ENCODE measurements at places on chromosomes 6 and 20.
A peak's percentile ranks its signal among the peaks of the same experiment; 100 is the strongest.

DNA sequence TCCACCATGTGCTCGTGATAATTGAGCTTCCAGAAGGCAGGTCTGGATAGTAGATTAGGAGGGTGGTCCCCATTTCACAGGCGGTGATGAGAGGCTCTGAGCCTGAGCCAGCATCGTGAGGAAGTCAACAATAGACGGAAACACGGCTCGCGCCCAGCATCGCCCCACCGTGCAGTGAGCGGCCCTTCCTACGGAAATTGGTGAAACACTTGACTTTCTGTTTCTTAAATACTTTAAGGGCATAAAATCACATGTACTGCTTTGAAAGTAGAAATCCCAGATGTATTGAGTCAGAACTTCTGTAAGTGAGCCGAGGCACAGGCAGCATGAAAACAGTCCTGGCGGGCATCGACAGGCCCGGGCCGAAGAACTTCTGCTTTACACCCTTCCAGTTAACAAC, 4.3 kb upstream of the KIF25 start:
- no peak for DNase-seq

DNA sequence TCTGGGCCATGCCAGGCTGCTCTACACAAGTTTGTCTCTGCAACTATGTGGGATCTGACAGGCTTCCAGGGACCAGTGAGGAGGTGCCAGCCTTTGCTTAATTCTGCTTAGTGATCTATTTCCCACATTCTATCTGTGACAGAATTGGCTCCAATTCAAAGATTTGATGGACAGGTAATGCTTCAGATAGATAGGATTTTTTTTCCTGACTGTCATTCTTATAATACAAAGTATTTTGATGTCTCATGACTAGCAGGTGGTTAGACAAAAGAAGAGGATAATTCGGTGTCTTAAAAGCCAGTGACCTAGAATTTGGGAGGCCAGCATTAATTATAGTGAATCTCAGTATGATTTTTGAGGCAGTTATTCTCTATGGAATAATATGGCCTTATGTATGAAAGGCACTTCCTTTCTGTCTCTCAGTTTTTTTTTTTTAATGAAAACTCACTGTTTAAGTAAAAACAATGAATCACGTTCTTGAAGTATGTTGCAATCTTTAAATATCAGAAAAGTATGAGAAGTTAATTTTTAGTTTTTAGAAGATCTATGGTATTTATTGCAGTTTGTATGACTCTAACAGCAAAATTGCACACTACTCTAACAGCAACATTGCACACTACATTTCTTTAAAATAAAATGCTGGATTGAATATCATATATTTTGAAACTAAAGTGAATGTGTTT, 43.7 kb downstream of the TMEM200A start:
- no peak for DNase-seq

DNA sequence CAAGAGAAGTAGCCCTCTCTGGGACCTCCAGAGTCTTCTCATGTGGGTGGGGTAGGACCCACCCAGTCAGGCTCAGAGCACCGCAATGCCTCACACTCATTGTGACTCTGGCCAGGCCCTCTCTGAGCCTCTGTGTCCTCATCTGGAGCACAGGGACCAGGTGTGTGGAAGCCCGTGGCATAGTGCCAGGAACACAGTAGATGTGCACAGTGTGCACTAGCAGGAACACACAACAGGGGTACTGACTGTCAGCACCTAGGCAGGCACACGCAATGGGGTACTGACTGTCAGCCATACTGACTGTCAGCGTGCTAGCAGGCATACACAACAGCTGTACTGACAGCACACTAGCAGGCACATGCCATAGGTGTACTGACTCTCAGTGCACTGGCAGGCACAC, 2.0 kb upstream of the STMN3 start:
- DNase-seq = no peak

DNA sequence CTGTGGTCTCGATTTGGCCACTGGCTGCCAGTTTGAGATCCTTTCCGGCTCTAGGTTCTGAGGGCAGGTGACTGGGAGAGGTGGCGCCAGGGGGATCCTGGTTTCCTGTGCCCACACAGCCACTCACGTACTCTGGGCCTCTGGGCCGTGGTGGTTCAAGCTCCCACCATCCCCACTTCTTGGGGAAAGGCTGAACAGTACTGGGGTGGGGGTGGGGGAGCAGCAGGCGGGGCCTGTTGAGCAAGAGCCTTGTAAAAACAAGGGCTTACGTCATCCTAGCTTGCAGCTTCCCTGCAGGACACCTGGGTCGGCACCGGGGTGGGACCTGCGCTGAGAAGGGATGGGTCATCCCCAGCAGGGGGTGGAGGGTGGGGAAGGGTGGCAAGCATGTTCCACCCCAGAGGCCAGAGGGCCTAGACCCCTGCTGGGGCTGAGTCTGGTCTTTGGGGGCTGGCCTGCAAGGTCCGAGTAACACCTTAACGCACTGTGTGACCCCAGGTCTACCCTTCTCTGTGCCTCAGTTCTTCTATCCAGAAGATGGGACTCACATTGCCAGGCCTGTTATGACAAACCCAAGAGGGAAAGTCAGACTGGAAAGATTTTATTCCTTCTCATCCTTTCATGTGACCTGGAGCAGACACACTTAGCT, 3.1 kb upstream of the CEBPB start:
- no peak for DNase-seq

GRCh38 chr6:109653264-109653663, 37.7 kb downstream of the AK9 start:
- no peak for DNase-seq

DNA sequence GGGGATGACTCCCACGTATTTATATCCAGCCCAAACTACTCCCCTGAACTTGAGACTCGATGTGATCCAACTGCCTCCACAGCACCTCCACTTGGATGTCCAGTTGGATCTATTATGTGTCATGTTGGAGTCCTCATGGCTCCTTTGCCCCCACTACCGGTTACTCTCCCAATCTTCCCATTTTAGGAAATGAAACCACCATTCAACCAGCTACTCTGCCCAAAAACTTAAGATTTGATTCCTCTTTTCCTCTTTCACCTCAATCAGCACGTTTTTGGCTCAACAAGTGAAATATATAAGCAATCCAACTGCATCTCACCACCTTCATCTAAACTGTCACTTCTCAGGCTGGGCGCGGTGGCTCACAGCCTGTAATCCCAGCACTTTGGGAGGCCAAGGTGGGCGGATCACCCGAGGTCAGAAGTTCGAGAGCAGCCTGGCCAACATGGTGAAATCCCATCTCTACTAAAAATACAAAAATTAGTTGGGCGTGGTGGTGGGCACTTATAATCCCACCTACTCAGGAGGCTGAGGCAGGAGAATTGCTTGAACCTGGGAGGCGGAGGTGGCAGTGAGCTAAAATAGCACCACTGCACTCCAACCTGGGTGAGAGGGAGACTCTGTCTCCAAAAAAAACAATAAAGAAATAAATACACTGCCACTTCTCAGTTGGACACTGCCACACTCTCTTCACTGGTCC, 3.4 kb downstream of the AHCY start:
- DNase-seq = no peak

- DNase-seq = no peak
Measured at GRCh38 chr20:17651129-17651759, 30.8 kb downstream of the RRBP1 start.

GRCh38 chr6:119533603-119534279, 184.2 kb upstream of the MAN1A1 start:
- DNase-seq = no peak

DNA sequence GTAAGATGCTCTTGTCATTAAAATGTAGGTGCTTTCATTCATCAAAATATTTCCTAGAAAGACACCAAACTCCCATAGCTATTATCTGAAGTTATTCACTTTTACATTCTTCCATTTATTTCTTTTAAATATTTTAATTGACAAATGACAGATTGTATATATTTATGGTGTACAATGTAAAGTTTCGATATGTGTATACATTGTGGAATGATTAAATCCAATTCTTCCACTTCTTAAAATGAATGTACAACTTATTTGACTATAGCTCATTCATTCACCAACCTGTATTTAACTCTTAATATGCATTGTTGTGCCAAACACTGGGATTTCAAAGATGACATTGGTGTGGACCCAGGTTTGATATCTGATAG, 41.0 kb downstream of the CCN2 start:
- DNase-seq = no peak

- no peak for DNase-seq
Measured at GRCh38 chr6:151400473-151400872, 9.1 kb upstream of the ZBTB2 start.

DNA sequence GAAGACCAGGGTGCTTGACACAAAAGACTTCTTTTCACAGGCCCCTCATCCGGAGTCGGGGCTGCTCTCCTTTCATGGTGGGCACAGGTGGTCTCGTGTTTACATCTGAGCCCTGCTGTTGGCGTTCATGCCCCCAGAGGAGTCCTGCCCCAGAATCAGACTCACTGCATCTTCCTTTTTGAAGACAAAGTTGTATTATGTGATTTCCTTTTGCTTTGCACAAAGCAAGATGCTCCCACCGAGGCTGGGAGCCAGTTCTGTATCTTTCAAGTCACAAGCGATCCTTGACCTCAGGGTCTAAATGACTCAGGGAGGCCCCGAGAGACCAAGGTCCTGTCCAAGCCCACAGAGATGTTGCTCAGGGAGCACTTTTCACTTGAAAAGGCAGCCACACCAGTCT, 330.5 kb downstream of the THBS2 start:
- no peak for DNase-seq

- DNase-seq = no peak
Measured at GRCh38 chr6:11659757-11660156, 118.8 kb downstream of the ADTRP start.

GRCh38 chr6:12245763-12246718, 44.1 kb upstream of the EDN1 start:
- DNase-seq = no peak

GRCh38 chr6:108253241-108253640, 7.6 kb downstream of the SNX3 start:
- DNase-seq = no peak

- peak; percentile 18 for DNase-seq
Measured at GRCh38 chr6:30612687-30613248, 4.3 kb downstream of the PPP1R10 start.

DNA sequence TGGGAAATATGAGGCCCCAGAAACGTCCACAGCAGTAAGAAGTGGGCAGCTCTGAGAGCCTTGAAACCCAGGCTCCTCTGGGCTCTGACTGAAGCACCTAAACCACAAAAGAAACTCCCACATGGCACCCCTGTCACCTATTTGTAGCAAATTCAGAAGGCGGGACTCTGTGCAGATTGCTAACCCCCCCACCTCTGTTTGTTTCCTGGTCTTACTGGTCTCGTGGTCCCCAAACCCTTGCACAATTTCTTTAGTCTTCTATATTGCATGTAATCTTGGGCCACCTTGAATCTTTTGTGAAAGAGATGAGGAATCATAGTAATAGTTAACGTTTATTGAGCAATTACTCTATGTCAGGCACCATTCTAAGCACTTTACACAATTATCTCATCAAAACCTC, 154.3 kb downstream of the PREX1 start:
- DNase-seq = no peak

- DNase-seq = no peak
Measured at GRCh38 chr6:164741938-164742451, 567.4 kb downstream of the C6orf118 start.

DNA sequence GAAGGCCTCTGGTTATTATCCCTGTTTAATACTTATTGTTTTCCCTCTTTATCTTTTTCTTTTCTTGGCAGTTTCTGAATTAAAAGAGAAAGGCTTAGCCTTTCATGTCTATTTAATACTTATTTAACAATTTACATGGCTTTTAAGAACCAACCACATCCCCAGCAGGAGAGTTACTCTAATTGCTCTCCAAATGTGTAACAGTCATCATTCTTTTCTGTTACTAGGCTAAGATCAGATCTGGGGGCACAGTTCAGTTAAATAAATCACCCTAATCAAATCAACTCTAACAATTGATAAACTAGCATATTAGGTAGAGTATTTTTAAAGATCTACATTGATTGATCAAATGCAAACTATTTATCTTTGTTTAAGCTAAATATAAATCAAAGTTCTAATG, 54.1 kb upstream of the NT5E start:
- DNase-seq = no peak

DNA sequence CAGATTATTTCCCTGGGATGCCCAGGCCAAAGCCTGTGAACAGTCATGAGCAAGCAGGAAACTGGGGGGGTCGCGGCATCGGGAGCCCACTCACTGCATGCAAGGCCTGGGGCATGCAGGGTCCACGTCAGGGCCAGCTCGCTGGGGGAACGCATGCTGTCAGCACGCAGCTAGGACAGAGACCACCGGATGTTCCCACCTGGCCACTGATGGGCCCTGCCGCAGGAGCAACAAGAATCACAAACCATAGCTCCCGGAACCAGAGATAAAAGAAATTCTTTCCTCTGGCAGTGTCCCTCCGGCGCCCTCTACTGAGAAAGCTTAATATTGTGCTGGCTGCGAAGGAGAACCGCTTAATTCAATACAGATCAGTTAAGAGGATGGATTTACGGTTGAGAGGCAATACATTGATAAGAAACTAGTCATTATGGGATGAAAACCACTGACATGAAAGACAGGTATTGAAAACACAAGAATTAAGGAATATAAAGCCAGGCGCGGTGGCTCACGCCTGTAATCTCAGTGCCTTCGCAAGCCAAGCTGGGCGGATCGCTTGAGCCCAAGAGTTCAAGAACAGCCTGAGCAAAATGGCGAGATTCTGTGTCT, 32.6 kb downstream of the C6orf15 start:
- peak; percentile 76 for DNase-seq

- DNase-seq = no peak
Measured at GRCh38 chr6:20175810-20176410, 36.4 kb downstream of the MBOAT1 start.

DNA sequence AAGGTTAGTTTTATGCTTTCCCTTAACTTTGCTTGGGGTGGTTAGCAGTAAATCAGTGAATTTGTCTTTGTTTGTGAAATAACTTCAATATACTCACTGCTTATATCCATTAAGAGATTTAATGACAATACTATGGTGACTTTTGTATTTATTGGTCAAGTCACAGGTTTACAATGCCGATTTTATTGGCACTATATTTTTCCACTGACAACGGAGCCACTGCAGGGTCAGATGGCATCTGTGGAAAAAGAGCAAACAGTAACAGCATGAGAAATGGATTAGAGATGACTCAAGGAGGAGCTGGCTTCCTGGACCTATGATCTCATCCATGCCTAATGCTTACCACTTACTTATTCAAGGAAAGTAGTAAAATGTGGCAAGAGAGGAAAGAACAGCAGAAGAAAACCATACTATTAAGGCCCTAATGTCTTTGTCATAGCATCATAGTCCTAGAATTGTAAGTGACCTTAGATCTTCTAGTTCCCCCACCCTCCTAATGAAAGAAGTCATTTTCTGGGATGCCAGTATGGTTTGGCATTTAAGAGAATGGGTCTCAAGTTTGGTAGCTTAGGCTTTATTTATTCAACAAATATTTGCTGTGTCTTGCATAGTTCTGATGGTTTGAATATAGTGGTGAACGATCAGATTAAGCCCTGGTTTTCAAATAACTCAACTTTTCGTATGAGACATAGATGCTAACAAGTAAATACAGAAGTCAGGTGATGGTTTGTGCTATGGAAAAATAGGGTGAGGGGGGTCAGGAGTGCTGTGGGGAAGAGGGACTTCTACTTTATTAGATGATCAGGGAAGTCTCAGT, 18.5 kb downstream of the RNF144B start:
- DNase-seq = no peak

- DNase-seq = no peak
Measured at GRCh38 chr20:64033981-64034493, 1.9 kb upstream of the C20orf204 start.
